ENCODE measurements at places on chromosomes 2 and 18.

- DNase-seq: no peak
Observed at GRCh38 chr2:143428700-143429099, 299.5 kb downstream of the ARHGAP15 start.

DNA sequence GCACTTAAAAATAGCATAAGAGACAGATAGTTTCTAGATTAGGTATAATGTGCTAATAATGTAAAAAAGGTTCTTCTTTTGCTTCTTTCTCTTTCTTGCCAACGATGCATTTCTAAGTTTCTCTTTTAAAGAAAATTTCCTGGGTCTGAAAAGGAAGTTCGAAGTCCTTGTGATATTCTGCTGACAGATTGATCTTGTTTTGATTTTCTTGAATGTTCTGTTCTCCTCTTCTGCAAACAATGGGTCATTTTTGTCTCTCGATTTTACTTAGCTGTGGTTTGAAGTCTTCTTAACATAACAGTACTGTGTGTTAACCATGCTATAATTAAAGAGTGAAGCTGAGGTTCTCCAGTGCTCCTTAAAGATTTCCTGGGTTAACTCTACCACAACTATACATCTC is 61.1 kb upstream of the ACYP2 start:
- no peak for DNase-seq

- DNase-seq: no peak
Observed at GRCh38 chr2:181372646-181373040, 84.5 kb upstream of the ITGA4 start.

DNA sequence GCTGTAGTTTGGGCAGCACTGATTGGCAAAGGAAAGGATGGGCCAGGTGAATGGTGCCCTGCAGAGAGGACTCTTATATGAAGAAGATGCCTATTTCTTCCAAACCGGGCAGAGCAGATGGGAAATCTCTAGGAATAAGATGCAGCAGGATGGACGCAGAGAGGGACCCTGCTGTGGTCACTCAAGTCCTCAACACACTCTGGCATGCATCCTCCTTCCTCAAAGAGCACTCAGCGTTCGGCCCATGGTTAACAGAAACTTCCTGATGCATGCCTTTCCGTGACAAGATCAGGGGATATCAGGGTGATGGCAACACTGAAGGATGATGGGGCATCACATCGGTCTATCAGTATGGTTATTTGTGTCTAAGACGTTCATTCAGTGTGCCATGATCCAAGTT is 232.7 kb downstream of the TTC32 start:
- DNase-seq: no peak

- DNase-seq: no peak
Observed at GRCh38 chr2:80026040-80026729, 278.4 kb downstream of the LRRTM1 start.

DNA sequence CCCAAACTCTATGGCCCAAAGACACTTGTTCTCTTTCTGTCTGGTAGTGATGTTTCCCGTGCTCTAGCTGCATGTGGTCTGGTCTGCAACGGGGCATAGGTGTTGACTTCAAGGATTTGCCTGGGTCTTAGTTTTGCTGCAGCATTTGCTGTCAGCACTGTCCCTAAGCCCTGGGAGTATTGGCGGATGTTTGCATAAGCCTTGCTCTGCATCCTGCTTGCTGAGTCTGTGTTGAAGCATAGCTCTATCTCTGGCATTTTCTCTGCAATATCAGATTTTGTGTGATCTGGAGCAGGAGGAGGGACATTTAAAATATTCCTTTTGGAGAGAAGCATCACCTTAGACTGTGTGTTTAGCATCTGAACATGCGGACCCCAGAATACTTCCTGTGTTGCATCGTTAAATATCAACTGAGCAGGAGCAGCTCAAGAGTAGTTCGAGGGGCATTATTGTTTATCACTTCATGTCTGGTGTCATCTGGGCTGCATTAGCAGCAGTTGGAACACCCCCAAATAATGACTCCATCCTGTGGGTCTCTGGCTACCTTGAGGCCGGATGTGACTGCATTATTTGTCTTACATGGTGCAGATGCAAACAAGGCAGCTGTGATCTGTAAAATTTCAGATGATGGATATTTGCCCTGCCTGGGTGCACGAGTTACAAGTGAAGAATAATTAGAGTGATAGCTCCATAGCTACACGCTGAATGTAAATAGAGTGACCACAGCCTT is 231.7 kb downstream of the TRIB2 start:
- no peak for DNase-seq

GRCh38 chr18:13180614-13181375 is 37.8 kb upstream of the LDLRAD4 start:
- DNase-seq: no peak

DNA sequence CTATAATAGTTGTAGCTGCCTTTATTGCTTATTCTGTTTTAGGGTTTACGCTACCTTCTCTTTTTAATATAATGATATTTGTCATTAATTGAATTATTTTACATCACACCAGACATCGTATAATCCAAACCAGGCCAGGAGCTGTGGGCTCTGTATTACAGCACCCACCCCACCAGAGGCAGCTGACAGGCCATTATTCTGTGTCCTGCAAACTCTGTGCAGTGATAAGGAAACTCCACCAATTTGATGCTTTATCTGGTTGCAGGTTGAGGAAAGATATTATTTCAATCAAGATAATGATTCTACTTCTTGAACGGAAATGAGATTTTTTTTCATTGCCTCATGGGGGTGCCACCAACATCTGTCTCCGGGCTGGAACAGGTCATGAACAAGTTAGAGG is 227.3 kb downstream of the ZBTB7C start:
- DNase-seq: no peak

GRCh38 chr18:52738946-52739345 is 398.9 kb downstream of the DCC start:
- DNase-seq: no peak

DNA sequence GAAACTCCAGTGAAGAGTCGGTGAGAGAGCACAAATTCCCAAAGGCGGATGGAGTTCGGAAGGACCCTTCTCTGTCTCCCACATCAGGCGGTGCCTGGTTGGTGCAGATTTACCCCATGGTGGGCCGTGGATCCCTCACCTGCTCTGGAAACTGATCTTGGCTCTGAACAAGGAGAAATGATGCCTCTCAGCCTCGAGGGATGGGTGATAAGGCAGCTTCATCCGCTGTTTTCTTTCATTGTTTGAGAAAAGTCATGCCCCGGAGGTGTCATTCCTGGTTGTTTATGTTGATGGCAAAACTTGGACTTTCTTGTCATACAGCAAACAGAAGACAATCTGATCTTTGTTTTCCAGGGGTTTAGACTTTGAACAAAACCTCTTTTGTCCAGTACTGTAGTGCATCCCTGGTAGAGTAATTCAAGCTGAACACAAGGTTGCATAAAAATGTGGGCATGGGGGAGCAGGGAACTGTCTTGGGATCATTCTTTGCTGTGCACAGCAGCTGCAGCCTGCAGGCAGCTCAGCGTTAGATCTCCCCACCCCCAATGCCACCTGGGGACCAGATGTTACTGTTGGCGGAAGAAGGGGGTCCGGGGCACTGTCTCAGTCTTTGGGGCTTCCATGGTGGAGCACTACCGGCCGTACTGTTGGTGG is 81.3 kb downstream of the NFATC1 start:
- no peak for DNase-seq

DNA sequence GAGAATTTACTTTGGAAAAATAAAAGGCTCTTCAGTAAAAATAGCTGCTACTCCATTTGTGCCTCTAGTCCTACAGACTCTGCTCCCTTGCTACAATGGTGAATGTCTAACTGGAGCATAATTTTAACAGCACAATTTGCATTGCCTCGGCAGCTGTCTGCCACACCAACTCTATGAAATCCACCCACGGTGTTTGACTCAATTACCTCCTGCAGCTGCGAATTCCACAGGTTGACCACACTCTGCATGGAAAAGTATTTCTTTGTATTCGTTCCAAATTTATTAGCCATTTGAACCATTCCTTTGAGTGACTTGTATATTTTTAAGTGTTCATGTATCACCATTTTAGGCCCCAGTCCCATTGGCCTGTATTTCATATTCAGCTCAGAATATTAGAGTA is 182.1 kb upstream of the CCDC68 start:
- no peak for DNase-seq

DNA sequence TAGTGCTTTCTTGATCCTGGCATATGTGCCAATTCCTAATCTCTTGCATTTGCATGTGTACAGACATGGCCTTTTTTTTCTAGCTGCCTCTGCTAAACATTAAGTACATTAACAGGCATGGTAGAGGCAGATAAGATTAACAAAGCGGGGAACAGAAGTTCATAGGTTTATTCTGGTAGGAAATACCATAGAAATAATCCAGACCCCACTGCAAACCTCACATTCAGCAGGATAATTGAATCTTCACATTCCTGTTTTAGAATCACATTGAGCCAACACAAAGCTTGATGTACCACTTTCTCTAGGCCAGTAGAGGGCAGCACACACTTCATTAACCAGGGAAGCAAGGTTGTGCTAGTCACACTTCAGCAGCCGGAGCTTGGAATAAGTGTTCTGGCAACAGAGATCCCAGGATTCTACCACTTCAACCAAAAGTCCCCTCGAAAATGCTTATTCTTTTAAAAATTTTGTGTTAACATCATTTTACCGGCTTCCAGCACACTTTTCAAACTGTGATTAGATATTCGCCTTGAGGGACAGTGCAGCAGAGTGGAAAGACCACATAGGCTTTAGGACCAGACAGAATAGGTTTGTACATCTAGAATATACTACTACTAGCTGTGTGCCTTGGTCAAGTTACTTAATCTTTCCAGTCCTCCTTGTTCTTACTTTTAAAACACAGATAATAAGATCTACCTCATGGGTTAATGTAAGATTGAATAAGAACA is 420.2 kb upstream of the CHST9 start:
- peak; percentile 25 for DNase-seq

GRCh38 chr2:164369366-164369765 is 251.9 kb downstream of the GRB14 start:
- no peak for DNase-seq

DNA sequence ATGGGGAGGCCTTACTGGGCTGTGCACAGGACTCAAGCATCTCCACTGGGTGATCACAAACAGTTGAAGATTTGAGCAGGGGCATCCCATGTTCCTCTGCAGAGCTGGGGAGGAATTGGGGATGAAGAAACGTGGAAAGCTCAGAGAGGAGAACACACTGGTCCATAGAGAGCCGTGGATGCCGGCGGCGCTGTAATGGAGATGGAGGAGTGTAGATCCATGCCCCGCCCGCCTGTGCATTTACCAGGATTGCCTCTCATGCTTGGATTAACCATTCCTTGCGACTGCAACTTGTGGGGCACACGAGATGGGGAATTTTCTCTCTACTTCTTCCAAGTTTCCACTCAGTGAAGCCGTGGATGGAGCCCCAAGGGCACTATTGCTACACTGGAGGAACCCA is 115.9 kb downstream of the NCK2 start:
- DNase-seq: no peak

DNA sequence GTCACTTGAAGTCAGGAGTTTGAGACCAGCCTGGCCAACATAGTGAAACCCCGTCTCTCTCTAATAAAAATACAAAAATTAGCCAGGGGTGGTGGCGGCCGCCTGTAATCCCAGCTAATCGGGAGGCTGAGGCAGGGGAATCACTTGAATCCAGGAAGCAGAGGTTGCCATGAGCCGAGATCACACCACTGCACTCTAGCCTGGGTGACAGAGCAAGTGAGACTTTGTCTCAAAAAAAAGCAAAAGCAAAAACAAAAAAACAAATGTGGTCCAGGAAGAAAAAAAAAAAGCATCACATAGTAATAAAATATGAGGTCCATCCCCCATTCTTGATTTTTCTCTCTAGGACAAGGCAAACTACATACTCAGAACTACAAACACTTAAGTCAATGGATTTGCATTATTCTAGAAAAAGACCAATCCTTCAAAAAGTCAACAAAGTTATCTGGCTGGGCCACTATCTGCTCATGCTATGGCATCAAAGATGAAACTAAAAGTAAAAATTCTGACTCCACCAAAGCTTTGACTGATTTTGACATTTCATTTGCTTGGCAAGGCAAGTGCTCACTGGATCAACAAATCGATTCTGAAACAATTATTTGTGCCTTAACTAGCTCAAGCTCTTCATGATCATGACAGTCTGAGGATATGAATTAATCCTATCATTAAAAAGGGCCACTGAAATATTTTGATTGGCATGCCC is 28.4 kb downstream of the MEX3C start:
- no peak for DNase-seq

GRCh38 chr2:120391911-120392665 is 46.2 kb downstream of the INHBB start:
- no peak for DNase-seq

- DNase-seq: no peak
Observed at GRCh38 chr18:76363436-76364120, 131.5 kb downstream of the ZNF516 start.

GRCh38 chr2:71923887-71924533 is 223.7 kb downstream of the CYP26B1 start:
- peak; percentile 75 for DNase-seq

Measured in hematopoietic multipotent progenitor cell treated with erythropoietin and hydrocortisone succinate and interleukin-3 and kit ligand, for 17 days (in vitro differentiated cells).